BJ (cell line): ENCODE measurements at places on chromosomes 12 and 14.

DNA sequence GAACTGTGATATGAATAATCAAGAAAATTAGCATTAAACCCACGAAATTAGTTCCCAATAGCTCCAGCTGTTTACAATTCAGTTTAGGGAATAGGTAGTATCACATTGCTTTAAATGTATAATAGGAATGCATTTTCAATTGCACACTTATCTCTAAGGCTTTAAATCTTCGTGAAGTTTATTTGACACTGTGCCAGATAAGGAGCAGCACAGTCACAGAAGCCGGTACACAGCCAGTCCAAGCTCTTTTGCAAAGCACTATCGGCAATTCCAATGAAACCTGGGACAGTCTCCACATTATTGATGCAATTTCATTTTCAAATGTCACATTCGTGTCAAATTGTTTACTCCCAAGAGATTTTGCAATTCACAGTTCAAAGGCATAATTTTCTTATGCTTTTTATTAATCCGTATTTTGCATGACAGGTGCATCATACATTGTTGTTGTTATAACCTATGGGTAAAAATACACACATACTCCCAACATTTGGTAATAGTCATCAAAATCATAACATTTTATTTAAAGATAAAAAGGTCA, 602.8 kb downstream of the RPS29 start:
- no peak for DNase-seq

DNA sequence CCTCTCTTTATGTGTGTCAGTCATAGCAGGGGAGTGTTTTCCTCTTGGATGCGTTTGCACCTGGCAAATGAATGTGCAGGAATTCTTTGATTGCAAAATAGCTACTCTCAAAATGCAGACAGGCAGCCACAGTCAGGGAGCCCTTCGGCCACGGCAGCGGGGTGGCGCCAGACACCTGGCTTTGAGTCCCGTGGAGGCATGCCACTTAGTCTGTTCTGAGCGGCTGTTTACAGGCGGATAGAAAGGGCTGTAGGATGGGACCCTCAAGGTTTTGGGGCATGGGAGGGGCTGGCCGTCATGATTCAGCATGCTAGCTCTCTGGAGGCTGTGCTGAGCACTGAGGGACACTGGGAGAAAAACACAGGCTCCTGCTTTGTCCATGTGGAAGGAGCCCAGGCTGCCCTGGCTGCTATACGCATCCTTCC, 117.1 kb downstream of the SLC25A47 start:
- no peak for DNase-seq

GRCh38 chr14:89163031-89163636, 253.9 kb downstream of the FOXN3 start:
- DNase-seq: no peak

DNA sequence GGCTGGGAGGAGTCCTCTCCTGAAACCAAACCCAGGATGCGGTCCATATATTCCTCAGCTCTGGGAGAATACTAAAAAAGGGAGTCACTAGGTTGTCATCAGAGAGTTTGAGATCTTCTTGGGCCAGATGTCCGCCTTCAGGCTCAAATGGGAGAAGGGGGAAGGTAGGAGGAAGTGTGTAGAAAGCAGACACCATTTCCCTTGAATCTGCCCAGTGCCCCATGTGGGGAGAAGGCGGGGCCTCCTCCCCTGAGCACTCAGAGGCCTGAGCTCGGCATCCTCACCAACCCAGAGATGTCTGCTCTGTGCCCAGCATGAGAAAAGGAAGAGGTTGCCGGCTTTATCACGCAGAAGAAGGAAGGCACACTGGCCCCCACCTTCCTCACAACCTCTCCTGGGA, 37.3 kb downstream of the LTBP2 start:
- no peak for DNase-seq

DNA sequence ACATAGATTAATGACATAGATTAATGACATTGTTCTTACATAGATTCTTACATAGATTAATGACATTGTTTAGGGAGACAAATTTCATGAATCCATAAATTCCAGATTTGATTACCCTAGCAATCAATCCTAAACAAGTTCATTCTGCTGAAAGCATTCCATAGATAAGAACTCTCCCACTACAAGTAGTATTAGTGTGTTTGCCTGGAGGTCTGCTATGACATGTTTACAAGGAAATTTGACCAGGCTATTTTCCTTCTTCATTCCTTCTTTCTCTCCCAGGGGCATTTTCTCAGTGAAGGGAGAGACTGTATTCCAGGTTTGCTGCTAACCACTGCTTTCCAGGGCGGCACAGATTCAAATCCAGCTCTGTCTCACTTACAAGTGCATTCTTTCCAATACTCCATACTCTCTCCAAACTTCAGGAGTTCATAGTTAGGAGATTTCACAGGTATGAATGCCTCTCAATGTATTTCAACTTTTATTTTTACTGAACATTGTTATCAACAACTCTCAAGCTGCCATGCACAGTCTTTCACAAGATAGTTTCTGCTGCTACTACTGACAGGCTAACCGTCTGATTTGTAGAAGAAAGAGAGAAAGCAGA, 134.5 kb downstream of the SLC38A1 start:
- DNase-seq: no peak

DNA sequence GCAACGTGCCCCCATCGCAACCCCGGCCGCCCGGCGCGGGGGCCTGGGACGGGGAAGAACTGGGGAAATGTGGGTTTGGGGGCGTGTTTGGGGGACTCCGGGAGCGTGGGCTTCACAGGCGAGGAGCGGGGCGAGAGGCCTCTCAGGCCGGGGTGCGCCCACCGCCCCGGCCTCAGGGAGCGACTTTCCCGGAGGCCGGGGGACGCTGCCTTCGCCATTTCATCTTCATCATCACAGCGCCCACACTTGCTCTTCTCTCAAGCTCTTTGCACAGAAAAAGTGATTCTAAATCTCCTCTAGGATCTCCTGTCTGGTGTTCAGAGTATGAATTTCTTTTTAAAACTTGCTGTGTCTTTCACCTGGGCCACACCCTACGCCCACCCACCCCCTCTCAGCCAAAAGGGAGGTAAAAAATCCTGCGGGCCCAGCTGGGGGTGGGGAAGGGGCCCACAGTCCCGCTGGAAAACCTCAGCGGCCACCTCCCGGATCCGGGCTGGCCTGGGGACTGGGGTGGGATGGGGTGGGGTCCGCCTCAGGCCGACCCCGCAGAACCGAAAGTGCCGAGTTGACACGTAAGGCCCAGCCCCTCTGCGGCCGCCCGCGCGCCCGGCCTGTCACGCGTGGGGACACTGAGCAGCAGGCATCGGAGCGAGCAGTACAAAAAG, 7.4 kb downstream of the CDKN1B start:
- DNase-seq: no peak

DNA sequence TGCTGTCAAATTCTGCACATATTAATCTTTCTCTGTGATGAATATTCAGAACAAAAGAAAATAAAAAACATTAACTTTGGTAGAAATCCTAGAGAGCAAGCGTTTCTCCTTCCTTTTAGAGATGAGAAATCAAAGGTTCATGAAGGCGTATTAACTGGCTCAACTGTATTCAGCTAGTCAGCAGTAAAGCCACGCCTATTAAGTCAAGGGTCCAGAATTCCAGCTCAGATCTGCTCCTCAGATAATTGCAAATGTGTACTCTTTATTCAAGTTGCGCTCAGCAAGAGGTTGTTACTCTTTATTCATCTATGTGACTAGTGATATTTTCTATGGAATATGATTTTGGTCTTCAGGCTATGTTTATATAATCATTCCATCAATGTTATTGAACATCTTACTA, 13.1 kb upstream of the POC1B start:
- no peak for DNase-seq

GRCh38 chr12:62950317-62950716, 15.4 kb upstream of the PPM1H start:
- no peak for DNase-seq

- peak; percentile 33 for DNase-seq
Measured at GRCh38 chr12:62631471-62632410, 165.1 kb downstream of the MON2 start.

GRCh38 chr14:89267163-89267562, 149.9 kb downstream of the FOXN3 start:
- no peak for DNase-seq
